Activated B cell treated with CpG ODN at 0.5 μM for 24 hours (primary cell): ENCODE measurements at places on chromosomes 3 and 15.

- H3K4me1 ChIP-seq = peaks cover 75% of the 10 kb centered on the region
- peaks cover 22% of the 10 kb centered on the region for H3K36me3 ChIP-seq
- H3K27ac ChIP-seq = peak overlapping the region; percentile 95
Measured at GRCh38 chr15:63190769-63191649, 1.6 kb downstream of the RAB8B start.

GRCh38 chr15:32855942-32856341, 138.1 kb downstream of the GREM1 start:
- H3K27me3 ChIP-seq = peaks cover 3% of the 10 kb centered on the region
- H3K36me3 ChIP-seq = no peaks in the 10 kb centered on the region
- H3K4me1 ChIP-seq = no peaks in the 10 kb centered on the region
- H3K27ac ChIP-seq = no peak overlapping the region
- no peak overlapping the region for H3K4me3 ChIP-seq
- DNase-seq = no peak

- H3K4me3 ChIP-seq = no peak overlapping the region
- H3K27me3 ChIP-seq = no peaks in the 10 kb centered on the region
- DNase-seq = no peak
- H3K36me3 ChIP-seq = peaks cover 3% of the 10 kb centered on the region
- peaks cover 32% of the 10 kb centered on the region for H3K4me1 ChIP-seq
Measured at GRCh38 chr3:71541313-71541712, 42.2 kb downstream of the FOXP1 start.

DNA sequence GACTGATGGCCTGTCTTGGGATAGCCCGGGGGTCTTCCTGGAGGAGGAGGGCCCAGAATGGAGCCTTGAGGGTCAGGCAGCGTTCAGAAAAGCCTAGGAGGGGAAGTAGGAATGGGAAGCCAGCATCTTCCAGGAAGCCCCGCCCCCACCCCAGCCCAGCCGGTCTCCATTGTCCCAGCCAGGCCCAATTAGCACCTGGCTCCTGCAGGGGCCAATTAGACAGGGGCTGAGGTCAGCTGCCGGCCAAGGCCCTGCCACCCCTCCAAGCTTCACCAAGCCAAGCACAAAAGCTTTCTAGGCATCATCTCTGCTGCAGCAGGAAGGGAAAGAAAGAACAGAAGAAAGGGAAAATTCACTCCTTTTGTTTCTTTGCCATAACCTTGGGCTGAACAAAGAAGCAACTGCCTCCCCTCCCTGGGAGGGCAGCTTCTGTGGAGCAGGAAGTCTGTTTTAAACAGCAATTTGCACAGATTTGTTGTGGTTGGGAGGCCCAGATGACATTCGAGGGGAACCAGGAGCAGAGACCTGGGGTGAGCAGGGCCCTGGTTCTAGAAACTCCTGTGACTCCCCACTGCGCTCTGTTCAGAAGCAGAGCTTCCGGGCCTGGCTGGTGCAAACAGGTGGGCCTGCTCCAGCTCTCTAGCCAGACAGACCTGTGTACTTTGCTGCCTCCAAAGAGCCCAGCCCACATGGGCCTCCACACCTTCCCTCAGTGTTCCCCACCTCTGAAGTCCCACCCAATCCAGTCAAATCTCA, 47.7 kb downstream of the CYP11A1 start:
- no peaks in the 10 kb centered on the region for H3K27me3 ChIP-seq
- peaks cover 19% of the 10 kb centered on the region for H3K4me1 ChIP-seq
- H3K4me3 ChIP-seq = no peak overlapping the region
- no peaks in the 10 kb centered on the region for H3K36me3 ChIP-seq
- H3K27ac ChIP-seq = no peak overlapping the region

DNA sequence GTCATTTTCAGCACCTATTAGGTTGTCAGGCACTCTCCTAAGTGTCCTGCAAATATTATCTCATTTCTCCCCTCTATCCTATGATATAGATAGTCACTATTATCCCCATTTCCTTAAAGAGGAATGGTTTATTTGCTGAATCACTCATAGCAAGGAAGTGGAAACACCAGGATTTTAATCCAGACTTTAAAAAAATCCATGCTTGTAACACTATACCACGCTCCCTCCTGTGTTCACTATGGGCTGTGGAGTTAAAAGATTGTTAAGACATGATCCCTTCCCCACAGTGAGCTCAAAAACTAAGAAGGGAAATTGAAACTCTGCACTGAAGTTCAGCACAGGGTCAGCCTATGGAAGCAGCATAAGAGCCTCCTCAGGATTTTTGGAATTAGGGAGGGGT, 60.2 kb downstream of the TMEM39A start:
- peaks cover 16% of the 10 kb centered on the region for H3K4me1 ChIP-seq
- no peak overlapping the region for H3K27ac ChIP-seq
- H3K36me3 ChIP-seq = peaks cover 24% of the 10 kb centered on the region

- H3K4me3 ChIP-seq = no peak overlapping the region
- H3K4me1 ChIP-seq = no peaks in the 10 kb centered on the region
- no peaks in the 10 kb centered on the region for H3K36me3 ChIP-seq
- no peak overlapping the region for H3K27ac ChIP-seq
Measured at GRCh38 chr15:69794645-69795469, 302.9 kb downstream of the TLE3 start.
